ENCODE measurements at places on chromosomes 2 and 18.

DNA sequence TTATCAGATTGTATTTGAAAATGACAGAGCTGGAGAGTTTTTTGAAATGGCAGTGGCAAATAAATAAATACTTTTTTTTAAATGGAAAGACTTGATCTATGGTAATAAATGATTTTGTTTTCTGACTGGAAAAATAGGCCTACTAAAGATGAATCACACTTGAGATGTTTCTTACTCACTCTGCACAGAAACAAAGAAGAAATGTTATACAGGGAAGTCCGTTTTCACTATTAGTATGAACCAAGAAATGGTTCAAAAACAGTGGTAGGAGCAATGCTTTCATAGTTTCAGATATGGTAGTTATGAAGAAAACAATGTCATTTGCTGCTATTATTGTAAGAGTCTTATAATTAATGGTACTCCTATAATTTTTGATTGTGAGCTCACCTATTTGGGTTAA, 30.9 kb downstream of the CD28 start:
- DNase-seq, result no peak

DNA sequence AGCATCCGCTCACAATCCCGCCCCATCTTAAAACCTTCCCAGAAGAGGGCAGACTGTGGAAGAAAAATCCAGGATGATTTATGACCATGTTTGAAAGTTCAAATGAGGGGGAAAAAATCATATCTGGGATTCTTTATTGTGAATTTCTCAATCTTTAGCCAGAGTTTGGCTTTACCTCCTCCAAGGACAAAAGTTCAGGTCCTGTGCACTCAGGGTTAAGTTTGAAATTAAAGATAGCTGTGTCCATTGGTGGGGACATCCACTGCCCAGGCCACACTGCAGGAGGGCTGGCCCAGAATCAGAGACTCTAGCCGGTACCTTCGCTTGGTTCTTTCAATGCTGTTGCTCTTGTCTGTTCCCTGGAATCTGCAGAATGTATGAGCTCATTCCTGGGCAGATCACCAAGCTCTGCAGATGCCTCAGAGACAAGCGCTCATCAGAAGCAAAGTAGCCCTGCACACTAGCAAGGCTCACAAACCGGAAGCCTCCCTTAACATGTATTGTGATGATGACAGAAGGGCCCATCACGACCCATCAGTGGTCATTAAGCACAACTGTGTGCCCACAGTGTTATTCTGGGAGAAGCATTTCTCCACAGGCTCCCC, 375.3 kb upstream of the KLHL29 start:
- no peak for DNase-seq

- no peak for DNase-seq
Observed at GRCh38 chr2:200262047-200262446, 44.4 kb upstream of the SPATS2L start.

DNA sequence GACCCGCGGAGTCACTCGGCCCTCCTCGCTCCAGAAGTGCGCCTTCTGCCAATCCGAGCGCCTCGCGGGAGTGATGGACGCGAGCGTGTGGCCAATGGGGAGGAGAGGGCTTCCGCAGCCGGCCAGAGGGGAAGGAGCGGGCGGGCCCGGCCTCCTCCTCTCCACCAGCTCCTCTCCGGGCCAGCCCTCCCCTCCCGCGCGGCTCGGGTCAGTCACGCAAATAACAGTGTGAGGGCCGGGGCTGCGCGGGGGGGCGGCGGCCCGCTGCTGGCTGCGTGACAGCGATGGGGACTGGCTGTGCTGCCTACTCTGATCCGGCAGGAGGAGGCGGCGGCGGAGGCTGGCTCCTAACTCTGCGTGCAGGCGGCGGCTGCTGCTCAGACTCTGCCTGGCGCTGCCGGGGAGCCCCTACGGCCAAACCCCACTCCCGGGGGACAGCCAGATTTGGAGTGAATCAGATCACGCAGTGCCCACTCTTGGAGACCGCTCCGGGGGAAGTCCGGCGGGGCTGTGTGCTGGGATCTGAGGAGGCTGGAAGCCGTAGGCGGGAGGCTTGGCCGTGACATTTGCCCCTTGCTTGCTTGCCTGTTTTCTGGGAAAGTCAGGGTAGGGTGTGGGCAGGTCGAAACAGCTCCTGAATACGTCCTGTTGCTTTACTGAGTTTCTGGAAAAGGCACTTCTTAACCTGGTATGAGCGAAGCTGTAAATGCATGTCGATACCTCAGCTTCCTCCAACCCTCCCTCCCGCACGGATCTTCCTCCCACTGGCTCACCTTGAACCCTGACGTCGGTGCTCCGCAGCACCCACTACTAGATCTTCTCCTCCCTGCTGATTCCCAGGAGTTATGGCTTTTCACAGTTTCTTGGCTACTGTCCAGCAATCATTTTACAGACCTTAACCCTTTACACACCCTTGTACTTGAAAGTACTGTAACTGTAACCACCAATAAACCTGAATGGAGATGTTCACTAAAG, 97.9 kb upstream of the SERTAD2 start:
- DNase-seq, result peak; percentile 20

DNA sequence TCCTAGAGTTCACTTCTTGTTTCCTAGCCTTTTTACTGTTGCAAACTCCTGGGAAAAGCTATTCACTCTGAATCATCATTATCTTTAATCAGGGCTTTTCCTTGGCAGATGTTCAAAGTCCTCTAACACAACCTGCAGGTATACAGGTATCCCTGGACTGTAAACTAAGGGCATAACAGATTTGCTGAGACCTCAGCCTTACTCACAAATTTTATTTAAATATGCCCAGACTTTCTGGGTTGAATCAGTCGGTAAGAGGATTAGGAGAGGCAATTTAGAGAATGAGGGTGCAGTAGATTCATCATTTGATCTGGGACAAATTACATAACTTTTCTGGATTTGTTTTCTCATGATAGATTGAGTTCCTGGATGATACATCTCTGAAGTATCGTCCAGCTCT, 217.8 kb upstream of the STON1 start:
- DNase-seq, result no peak

- no peak for DNase-seq
Observed at GRCh38 chr2:188028739-188029138, 262.9 kb upstream of the GULP1 start.

GRCh38 chr2:9685637-9686036, 54.8 kb upstream of the YWHAQ start:
- DNase-seq, result no peak

GRCh38 chr2:173986805-173987204, 21.6 kb upstream of the SP3 start:
- DNase-seq, result no peak

DNA sequence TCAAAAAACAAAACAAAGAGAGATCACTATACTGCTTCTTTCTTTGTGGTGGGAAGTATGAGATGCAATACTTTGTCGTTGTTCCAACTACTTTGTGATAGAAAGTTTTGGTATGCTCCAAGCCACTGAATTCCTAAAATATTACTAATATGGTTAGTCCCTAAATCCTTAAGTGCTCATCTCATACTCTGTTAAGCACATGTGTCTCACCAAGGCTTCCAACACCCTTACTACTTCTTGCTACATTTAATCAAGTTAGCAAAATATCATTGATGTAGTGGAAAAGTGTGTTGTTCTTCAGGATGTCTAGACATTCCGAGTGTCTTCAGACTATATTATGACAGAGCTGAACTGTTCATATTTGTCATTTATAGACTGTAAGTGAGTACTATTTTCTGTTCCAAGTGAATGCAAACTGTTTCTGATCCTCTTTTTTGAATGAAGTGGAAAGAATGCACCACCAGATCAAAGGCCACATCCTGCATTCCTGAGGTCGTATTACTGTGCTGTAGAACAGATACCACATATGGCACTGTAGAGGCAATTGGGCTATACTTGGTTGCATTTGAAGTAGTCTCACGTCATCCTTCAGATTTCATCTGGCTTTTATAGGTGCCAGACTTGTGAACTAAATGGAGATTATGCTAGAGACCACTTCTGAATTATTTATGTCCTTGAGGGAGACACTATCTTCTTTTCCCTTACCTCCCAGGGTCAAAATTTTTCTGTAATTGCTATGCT, 298.4 kb upstream of the ZNF521 start:
- no peak for DNase-seq

DNA sequence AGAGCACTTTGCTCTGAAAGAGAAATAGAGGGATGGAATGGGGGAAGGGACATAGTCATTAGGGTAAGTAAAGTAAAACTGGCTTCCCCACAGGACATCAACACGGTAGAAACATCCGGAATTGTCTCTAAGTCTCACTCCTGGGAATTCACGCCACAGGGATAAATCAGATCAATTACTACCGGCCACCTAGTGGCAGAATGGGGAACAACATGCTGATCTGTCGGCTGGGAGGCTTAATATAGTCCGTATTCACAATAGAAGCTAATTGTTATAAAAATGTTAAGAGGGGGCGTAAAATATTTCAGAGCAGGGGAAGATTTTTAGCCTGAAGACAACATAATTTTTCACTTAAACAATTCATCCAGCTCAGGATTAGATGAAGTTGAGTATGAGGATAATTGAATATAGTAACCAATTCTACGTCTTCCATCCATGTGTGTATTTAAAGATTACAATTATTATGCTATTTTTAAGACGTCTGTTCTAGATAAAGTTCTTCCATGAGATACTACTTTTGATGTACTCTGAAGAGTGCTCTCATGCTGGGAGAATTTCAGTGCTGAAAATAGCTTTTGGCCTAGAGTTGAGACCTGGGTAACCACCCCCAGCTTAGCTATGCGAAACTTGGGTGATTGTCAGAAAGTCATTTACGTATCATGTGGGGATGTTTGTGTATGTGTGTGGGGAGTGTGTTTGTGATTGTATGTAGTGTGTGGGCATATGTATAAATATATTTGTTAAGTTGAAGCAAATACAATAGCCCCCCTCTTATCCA, 65.7 kb downstream of the LRRTM1 start:
- DNase-seq, result peak; percentile 3

DNA sequence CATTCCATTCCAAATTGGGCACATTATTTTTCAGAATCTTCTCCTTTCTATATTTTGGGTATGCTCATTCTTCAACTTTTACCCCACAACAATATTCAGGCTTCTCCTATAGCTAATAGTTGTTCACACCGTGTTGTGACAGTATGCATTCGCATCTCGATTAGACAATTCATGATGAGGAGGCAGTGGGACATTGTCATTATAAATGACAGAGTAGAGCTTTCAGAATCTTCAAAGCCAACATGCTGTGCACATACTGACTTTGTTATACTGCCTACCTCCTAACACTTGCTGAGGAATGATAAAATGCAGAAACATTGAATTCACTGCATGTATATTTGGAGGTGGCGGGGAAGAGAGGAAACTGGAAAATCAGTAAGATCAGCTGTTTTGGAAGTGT, 714.2 kb downstream of the SUCLG1 start:
- no peak for DNase-seq

- no peak for DNase-seq
Observed at GRCh38 chr2:28053597-28053996, 163.1 kb downstream of the BABAM2 start.

Data from T-cell (primary cell).